ENCODE measurements at places on chromosomes 2 and 18.

DNA sequence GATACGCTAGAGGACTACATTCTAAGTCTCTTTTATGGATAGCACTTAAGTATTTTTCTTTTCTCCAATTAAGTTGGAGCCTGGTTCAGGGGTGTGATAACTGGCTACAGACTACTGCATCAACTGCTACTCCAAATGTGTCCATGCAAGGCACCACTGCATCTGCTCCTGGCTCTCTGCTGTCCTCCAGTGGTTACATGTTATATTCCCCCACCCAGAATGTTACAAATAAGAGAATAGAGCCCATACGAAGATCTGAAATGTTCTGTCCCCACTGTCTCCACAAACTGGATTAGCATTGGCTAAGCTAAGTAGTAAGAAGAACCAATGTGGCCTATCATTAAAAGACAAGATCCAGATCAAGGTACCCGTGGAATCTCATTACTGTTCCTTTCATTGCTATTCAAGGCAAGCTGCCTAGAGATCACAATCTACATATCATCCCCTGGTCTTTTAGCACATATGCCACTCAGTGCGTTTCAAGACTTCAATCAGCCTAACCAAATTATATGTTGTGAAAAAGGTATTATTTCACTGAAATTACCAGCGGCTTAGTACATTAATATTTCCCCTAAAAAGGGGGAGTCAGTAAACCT is 308.3 kb upstream of the SLC8A1 start:
- no peak for DNase-seq

DNA sequence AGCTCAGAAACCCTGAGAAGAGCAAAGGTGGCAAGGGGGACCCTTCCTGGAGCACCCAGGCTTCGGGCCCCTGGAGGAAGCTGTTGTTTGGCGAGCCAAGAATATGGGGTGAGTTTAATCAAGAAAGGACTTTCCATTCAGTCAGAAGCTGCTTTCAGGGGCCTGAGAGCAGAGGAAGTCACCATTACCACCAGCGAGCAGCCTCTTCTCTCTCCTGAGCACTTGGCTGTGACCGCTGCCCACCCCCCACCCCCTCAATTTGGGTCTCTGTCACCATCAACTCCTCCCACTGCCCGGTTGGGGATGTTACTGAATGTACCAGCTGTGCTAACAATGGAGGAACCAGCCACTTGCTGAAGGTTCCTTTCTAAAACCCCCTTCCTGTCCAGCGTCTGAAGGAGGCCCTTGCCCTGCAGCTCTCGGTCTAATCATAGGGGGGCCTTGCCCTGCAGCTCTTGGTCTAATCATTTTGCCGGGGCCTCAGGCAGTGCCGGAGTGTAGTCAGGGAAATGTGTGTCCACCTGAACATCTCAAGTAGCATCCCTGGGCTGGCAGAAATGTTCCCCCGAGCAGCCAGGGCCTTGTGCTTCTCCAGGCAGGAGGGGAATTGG is 943 bp downstream of the INPP5D start:
- DNase-seq: no peak

DNA sequence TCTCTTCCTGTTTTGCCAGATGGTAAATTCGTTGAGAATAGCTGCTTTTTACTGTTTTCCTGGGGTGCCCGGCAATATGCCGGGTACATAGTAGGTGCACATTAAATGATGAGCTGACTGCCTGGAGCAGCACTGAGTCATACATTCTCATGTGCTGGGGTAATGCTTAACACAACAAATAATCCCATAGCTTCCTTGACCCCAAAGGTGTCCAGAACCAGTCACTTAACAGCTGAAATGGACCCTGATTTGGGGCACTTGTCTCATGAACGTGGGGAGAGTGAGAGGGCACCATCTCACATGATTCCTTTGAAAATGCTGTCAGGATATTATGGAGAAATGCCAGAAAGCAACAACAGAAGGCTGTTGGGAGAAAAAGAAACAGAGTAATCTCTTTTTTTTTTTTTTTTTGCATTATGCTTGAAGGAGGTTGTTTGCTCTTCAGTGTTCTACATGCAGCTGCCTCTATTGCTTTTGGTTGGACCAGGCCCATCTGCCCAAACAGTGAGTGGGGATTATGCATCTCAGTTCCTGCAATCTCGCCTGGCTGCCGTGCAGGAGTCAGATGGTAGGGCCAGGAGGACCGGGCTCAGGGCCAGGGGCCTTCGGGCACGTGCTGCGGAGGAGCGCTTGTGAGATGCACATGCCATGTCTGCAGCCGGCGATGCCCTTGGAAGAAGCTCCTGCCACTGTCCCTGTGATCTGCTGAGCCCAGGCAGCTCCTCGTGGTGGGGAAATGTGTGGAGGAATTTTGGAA is 162.1 kb downstream of the SH3RF3 start:
- no peak for DNase-seq

DNA sequence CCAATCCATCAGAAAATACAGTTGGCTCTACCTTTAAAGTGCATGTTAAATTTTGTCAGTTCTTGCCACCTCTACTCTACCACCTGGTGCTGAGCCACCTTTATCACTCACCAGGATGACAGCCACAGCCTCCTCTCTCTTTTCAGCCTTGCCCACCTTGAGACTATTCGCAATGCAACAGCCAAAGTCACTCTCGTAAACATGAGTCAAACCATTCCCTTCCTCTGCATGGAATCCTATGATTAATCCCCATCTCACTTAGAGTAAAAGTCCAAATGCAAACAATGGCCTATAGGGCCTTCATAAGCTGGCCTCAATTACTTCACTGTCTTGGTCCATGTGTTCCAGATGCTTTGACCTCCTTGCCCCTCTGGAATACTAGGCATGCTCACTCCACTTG is 5.8 kb upstream of the OSBPL6 start:
- no peak for DNase-seq

DNA sequence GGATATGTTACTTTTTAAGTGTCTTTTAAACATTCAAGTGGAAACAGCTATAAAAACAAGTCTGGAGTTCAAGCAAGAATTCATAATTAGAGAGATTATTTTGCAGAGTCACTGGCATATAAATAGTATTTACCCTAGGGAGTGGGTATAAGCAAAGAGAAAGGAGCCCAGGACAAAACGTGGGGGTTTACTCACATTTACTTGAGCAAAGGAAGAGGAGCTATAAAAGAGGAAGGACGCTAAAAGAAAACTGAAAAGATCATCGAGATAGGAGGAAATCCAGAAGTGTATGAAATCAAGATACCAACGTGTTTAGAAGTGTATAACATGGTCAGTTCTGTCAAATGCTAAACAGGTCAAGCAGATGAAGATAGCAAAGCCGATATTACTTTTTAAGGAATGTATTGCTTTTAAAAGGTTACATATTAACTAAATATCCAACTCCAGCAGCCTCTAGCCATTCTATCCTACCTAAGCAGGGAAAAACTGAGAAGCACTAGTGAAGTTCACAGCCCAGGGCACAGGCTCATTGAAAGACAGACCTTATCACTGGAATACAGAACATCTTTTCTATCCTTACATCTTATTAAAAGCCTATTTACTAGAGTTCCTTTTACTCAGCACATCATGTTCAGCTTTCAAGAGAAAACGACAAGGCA is 8.6 kb downstream of the KANSL1L start:
- DNase-seq: no peak

- no peak for DNase-seq
Measured at GRCh38 chr18:61308004-61308403, 25.2 kb upstream of the CDH20 start.

- DNase-seq: no peak
Measured at GRCh38 chr2:23425885-23426262, 40.9 kb downstream of the KLHL29 start.

GRCh38 chr2:100057901-100058261 is 84.5 kb downstream of the AFF3 start:
- no peak for DNase-seq

- DNase-seq: no peak
Measured at GRCh38 chr2:176589825-176590440, 320.7 kb downstream of the MTX2 start.

GRCh38 chr2:235669983-235670962 is 176.4 kb downstream of the AGAP1 start:
- no peak for DNase-seq

DNA sequence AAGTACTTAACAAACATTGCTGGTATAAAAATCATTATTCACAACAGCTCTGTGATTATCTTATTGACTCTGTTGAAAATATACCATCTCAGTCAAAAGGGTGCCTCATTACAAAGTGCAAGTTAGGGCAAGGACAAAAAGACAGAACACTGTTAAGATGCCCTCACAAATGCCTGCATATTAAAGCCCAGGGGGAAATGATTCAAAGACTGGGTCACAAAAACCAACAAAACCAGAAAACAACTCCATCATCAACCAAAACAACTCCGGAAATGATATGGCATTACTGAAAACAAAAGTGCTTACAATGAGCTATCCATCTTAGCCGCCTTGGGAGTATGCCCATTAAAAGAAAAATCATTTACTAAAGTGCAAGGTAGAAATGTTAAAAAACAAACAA is 9.9 kb downstream of the PLA2R1 start:
- no peak for DNase-seq

DNA sequence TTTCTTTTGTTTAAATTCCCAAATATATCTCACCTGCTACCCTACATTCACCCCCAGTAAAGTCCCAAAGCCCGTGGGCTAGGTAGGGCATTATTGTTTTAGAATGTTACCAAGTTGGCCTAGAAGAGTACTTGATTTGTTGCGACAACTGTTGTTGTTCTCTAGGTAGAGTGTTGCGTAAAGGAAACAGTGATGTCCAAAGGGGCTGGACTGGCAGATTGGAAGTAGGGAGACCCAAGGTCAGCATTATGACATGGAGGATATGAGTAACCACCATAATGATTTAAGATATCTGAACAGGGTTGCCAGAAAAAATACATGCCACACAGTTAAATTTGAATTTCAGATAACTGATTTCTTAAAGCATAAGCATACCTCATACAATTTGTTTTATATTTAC is 39.2 kb downstream of the SCN1A start:
- no peak for DNase-seq

- DNase-seq: no peak
Measured at GRCh38 chr2:71736986-71737385, 283.6 kb downstream of the DYSF start.

GRCh38 chr18:78971511-78972245 is 7.9 kb upstream of the SALL3 start:
- no peak for DNase-seq

Measured in memory B cell (primary cell).